ENCODE measurements at places on chromosomes 4 and X.

GRCh38 chr4:172095161-172095560 lies 282.0 kb downstream of the GALNTL6 start:
- no peaks in the 10 kb centered on the region for H3K4me1 ChIP-seq
- no peak overlapping the region for H3K27ac ChIP-seq
- no peaks in the 10 kb centered on the region for H3K27me3 ChIP-seq
- no peak overlapping the region for H3K4me3 ChIP-seq

DNA sequence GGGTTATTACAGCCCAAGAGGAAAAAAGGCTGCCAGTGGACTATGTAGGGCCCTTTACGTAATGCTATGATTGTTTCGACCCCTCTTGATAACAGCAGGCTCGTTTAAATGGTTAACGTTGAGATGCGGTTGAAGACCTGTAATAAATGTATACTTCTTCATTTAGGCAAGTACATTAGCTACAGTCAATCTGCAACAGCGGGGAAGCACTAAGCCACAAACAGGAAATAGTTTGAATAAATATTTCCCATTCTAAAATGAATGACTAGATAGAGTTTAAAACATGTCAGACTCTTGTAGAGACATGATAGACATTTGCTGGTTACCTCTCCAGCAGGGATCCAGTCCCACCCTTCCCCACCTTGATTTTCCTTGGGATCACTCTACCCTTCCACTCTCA lies 38.1 kb upstream of the STIM2 start:
- peaks cover 7% of the 10 kb centered on the region for H3K36me3 ChIP-seq
- H3K4me3 ChIP-seq, result no peak overlapping the region
- no peaks in the 10 kb centered on the region for H3K4me1 ChIP-seq
- no peaks in the 10 kb centered on the region for H3K27me3 ChIP-seq
- no peak for DNase-seq

DNA sequence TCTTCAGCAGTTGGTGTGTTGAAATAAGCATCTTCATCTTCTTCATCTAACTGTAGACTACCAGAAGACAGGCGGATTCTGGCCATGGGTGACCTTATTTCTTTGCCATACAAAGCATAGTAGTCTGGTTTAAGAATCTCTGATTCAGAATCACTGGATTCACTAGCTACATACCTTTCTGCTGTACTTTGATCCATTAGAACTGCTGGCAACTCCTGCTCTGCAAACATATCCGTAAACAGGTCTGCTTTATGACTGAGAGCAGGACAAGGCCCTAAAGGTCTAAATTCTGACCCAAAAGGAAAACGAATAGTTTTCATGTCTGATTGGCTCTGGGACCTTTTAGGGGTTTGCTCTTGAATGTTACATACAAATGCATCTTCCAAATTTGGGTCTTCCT lies 49.9 kb downstream of the FRMD7 start:
- no peak overlapping the region for H3K27ac ChIP-seq
- H3K4me3 ChIP-seq, result no peak overlapping the region
- no peak for DNase-seq
- no peaks in the 10 kb centered on the region for H3K4me1 ChIP-seq
- H3K27me3 ChIP-seq, result no peaks in the 10 kb centered on the region

DNA sequence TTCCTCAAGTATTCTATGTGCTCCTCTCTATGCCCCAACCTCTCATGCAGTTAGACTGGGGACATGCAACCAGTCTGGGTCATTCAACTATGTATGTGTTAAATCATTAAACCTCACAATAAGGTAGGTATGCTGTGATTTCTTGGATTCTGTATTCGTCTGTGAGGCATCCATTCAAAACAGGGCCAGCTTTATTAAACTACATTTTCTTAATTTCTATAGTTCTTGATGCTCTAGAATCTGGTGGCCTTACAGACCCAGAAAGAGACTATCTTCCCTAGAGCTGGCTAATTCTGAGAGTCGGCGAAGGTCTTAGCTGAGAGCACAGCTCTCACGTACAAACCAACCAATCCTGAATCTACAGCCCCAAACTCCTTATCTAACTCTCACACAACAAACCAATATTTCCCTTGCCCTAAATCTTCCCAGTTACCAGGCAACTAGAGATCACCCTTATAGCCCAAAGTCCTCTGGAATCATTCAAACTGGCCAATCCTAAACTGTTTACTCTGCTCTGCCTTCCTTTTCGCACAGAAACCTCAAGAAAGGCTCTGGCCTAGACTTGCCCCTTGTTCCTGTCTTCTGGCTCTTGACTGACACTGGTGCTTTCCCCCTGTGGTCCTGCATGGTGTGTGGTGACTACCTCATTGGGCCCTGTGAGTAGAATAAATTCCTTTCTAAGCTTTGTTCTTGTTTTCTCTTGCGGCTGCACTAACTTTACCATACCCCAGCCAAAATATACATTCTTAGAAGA lies 203.5 kb upstream of the TET2 start:
- no peak overlapping the region for H3K27ac ChIP-seq
- no peaks in the 10 kb centered on the region for H3K4me1 ChIP-seq
- H3K4me3 ChIP-seq, result no peak overlapping the region

DNA sequence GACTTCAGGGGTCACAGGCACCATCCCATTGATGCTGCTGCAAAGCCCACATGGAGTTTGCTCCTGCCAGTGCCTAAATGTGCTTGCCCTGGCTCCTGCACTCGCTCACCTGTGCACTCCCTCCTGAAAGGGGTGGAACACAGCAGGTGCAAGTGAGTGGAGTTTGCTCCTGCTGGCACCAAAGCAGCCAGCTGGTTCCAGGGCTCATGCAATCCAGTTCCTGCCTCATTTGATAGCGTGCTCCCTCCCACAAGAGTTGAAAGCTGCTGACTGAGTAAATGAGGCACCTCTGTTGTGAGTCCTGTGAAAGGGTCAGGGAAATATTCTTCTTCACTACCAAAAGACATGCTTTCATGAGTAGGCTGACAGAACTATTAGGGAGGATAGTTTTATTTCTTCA lies 30.5 kb downstream of the CXCL8 start:
- H3K4me1 ChIP-seq, result peaks cover 4% of the 10 kb centered on the region
- H3K36me3 ChIP-seq, result no peaks in the 10 kb centered on the region
- H3K27ac ChIP-seq, result no peak overlapping the region
- H3K4me3 ChIP-seq, result no peak overlapping the region
- H3K27me3 ChIP-seq, result peaks cover 12% of the 10 kb centered on the region

DNA sequence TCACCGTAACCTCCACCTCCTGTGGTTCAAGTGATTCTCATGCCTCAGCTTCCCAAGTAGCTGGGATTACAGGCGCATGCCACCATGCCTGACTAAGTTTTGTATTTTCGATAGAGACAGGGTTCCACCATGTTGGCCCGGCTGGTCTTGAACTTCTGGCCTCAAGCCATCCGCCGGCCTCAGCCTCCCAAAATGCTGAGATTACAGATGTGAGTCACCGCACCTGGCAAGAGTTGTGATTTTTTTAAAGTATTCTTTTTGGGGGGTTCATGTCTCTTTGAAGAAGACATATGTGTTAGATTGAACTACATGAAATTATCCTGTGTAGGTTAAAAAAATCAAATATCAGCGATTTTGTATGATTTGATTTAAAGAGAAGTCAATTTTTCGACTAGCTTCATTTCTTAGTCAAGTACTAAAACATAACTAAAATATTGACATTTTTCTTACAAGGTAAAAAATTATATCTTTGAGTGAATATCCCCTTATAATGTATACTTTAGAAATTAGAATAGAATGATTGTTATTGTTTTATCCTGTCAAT lies 60.3 kb upstream of the ANTXR2 start:
- DNase-seq, result no peak
- no peak overlapping the region for H3K4me3 ChIP-seq
- no peaks in the 10 kb centered on the region for H3K36me3 ChIP-seq
- H3K4me1 ChIP-seq, result peaks cover 3% of the 10 kb centered on the region
- H3K27ac ChIP-seq, result no peak overlapping the region
- H3K27me3 ChIP-seq, result no peaks in the 10 kb centered on the region

GRCh38 chrX:13024986-13025385 lies 19.4 kb downstream of the FAM9C start:
- no peaks in the 10 kb centered on the region for H3K36me3 ChIP-seq
- H3K27me3 ChIP-seq, result no peaks in the 10 kb centered on the region
- peaks cover 66% of the 10 kb centered on the region for H3K4me1 ChIP-seq
- H3K27ac ChIP-seq, result peak overlapping the region; percentile 64
- DNase-seq, result no peak
- no peak overlapping the region for H3K4me3 ChIP-seq

DNA sequence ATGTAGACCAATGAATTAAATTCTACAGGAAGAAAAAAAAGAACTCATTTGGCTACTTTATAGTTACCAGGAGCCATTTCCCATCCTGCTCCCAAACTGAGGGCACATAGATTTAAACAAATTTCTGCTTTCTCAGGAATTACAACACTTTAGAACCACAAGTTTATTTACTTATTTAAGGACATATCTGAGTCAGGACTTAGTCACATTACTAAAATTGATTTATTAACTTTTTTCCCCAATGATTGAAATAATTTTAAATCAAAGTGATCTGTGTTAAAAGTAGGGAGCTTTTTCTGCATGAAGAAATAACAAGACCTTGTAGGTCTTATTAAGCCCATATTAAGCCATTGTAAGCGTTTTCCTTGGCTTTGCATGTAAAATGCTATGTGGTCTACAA lies 291.0 kb upstream of the HAND2 start:
- H3K4me3 ChIP-seq, result no peak overlapping the region
- DNase-seq, result no peak
- H3K36me3 ChIP-seq, result no peaks in the 10 kb centered on the region
- H3K4me1 ChIP-seq, result no peaks in the 10 kb centered on the region

DNA sequence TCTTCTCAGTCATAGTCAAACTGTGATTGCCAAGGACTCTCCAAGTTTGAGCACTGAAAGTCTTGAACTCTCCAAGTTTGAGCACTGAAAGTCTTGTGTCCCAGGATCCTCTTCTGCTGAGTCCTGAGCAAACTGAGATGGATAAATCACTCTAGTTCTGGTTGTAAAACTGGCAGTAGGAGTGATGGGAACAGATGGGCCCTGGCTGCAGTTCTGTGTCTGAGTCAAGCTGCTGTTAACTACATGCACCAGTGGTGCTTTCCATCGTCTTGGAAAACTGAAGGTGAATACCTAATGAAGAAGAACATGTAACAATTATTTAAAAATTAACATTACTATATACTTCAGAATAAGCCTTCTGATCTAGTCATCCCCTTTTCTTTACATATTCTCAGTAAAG lies 27.6 kb upstream of the KCNIP4 start:
- no peak overlapping the region for H3K4me3 ChIP-seq
- no peak overlapping the region for H3K27ac ChIP-seq
- no peaks in the 10 kb centered on the region for H3K36me3 ChIP-seq
- H3K4me1 ChIP-seq, result no peaks in the 10 kb centered on the region
- DNase-seq, result no peak
- H3K27me3 ChIP-seq, result peaks cover 4% of the 10 kb centered on the region

- DNase-seq, result no peak
- H3K4me1 ChIP-seq, result peaks cover 7% of the 10 kb centered on the region
- no peak overlapping the region for H3K4me3 ChIP-seq
Measured at GRCh38 chr4:11743236-11743635, 314.5 kb upstream of the HS3ST1 start.

- no peak for DNase-seq
- peaks cover 40% of the 10 kb centered on the region for H3K4me1 ChIP-seq
- H3K27me3 ChIP-seq, result no peaks in the 10 kb centered on the region
- H3K36me3 ChIP-seq, result no peaks in the 10 kb centered on the region
Measured at GRCh38 chrX:49308604-49309269, 5.3 kb downstream of the GAGE10 start.

DNA sequence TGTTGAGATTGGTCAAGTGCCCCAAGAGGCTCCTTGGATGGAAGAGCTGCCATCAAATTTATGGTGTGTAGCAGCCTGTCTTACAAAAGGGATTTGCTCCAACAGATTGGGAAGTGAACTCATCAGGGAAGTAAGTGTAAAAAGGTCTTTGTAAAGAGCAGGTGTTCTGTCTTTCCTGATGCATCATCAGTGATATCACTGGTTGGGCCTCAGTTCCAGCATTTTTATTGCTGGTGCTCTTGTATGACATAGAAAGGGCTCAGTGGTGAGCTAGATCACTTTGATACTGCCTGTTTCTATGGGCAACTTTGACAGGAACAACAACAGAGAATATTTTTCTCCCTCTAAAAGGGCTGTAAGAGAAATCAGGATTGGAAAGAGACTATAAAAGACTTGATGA lies 8.7 kb upstream of the GABRE start:
- no peak overlapping the region for H3K27ac ChIP-seq
- H3K27me3 ChIP-seq, result no peaks in the 10 kb centered on the region
- no peak overlapping the region for H3K4me3 ChIP-seq
- no peak for DNase-seq
- no peaks in the 10 kb centered on the region for H3K36me3 ChIP-seq

DNA sequence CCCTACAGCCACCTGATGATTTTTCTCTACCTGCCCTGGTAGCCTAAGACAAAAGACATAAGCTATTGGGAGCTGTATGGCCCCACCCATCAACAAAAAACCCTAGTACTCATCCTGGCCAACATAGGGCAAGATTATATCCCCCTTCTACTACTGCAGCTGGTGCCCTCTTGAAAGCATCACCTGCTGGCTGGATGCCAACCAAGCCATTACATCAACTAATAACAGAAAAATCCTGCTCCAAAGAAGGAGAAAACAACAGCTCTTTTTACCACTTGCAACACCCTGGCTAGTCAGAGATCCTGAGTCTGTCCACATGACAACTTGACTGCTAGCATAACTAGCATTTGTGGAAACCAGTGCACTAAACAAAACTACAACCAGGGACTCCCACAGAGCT lies 43.6 kb upstream of the UPRT start:
- peaks cover 13% of the 10 kb centered on the region for H3K4me1 ChIP-seq
- no peak overlapping the region for H3K4me3 ChIP-seq
- no peak overlapping the region for H3K27ac ChIP-seq

DNA sequence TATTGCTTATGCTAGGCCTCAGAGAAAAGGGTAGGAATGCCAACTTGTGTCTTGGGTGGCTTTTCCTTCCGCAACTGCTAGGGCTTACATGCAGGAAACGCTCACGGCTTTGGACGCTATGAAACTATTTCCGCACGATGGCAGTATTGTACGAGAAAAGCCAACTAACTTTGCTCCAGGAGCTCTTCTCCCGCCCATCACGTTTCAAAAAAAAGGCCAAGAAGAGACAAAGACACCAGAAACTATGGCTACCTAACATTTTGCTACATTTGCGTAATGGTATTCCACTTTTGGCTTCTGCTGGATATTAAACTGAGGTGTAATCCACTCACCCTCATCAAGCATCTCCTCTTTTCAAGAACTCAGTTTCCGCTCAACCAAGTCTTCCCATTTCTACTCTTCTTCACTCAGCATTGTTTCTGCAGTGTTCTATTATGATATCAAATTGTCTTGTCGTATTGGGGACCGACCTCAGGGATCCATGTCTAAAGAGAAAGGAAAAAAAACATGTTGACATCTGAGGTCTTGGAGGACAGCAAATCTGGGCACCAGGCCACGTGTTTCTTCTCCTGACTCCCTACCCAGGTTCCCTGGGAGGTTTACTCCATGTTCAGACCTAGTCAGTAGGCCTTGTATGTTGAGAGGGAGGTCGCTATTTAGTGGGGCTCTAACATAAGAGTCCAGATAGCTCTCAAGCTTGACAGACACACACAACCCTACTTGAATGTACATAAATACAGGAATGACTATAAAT lies 239.4 kb upstream of the STK26 start:
- no peaks in the 10 kb centered on the region for H3K27me3 ChIP-seq
- no peak overlapping the region for H3K4me3 ChIP-seq
- H3K27ac ChIP-seq, result no peak overlapping the region
- no peaks in the 10 kb centered on the region for H3K4me1 ChIP-seq

- no peaks in the 10 kb centered on the region for H3K27me3 ChIP-seq
- H3K36me3 ChIP-seq, result no peaks in the 10 kb centered on the region
- H3K27ac ChIP-seq, result no peak overlapping the region
- H3K4me3 ChIP-seq, result no peak overlapping the region
- H3K4me1 ChIP-seq, result no peaks in the 10 kb centered on the region
- DNase-seq, result no peak
Measured at GRCh38 chr4:31349907-31350306, 629.7 kb downstream of the PCDH7 start.
